ENCODE measurements at places on chromosomes 4 and X.
A peak's percentile ranks its signal among the peaks of the same experiment; 100 is the strongest.

GRCh38 chr4:26161030-26161824, 159.6 kb upstream of the RBPJ start:
- no peak overlapping the region for H3K4me3 ChIP-seq
- peaks cover 9% of the 10 kb centered on the region for H3K27me3 ChIP-seq
- H3K36me3 ChIP-seq = no peaks in the 10 kb centered on the region
- no peak for DNase-seq

DNA sequence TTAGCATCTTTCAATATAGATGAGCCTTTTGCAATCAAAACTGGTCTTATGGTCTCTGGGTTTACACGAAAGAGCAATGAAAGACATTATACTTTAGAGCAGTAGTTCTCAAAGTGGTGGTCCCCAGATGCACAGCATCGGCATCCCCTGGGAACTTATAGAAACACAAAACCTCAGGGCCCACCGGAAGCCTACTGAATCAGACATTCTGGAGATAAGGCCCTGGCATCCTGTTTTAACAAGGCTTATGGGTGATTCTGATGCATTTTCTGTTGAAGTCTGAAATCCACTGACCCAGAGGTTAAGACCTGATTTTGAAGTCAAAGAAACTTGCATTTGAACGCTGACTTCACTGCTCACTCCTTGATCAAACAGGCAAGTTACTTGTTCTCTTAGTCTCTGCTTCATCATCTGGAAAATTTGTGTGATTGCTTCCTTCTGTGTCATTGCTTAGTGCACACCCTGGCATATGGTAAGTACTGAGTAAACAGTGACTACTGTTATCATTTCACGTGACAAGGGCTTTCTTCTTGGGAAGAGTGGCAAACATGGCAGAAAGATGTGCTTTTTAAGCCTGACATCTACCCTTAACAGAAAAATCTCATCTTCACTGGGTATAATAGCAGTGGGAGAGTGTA, 14.5 kb downstream of the CHRNA9 start:
- H3K27ac ChIP-seq = peak overlapping the region; percentile 40
- no peaks in the 10 kb centered on the region for H3K4me1 ChIP-seq

DNA sequence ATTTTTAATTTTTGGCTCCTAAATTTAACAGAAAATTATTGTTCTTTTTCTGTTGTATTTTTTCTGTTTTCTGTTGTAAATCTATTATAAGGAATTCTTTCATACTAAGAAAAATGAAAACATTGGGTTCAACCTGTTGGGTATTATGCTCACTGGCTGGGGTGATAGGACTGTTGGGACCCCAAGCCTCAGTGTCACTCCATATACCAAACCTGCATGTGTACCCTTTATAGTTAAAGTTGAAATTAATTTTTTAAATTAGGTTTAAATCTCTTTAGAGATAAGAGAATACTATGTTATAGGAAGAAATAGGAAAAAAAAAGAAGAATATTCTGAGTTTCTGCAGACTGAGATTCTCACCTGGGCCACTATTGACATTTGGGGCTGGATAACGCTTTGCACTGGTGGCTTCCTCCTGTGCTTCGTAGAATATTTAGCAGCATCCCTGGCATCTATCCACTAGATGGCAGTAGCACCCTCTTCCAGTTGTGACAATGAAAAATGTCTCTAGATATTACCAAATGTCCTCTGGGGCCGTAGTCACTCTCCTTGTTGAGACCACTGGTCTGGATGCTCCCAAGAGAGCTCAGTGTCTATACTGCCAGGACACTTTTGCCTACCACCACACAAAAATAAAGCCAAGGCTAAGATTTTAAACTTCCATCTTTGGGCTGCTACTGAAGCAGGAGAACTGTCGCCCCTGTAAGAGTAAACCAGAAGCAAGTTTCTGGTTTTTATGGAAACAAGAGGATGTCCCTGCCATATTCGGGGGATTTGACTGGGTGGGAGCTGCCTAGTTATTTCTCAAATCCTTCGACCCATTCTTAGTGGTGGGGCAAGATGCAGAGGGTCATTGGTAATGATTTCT, 22.4 kb upstream of the CLTRN start:
- peak; percentile 64 for DNase-seq
- H3K27ac ChIP-seq = no peak overlapping the region
- H3K4me1 ChIP-seq = no peaks in the 10 kb centered on the region
- no peak overlapping the region for H3K4me3 ChIP-seq
- peaks cover 22% of the 10 kb centered on the region for H3K36me3 ChIP-seq
- H3K27me3 ChIP-seq = peaks cover 10% of the 10 kb centered on the region

DNA sequence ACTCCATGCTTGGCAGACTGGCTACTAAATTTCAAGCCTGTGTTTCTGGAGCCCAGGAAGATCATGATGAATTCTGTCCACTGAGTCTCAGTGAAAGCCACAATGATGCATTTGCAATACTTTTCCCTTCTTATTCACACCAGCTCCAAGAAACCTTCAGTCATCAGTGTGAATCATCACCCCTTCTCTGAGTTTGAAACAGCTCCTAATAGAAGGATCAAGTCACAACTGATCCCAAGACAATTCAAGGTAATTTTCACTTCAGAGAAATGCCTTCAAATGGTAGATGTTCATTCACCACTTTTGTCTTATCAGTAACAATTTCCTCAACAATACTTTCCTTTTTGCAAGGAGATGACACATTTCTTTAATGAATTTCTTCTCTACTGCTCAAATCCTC, 257.4 kb downstream of the NLGN4X start:
- H3K4me3 ChIP-seq = no peak overlapping the region
- DNase-seq = no peak
- peaks cover 3% of the 10 kb centered on the region for H3K27me3 ChIP-seq

DNA sequence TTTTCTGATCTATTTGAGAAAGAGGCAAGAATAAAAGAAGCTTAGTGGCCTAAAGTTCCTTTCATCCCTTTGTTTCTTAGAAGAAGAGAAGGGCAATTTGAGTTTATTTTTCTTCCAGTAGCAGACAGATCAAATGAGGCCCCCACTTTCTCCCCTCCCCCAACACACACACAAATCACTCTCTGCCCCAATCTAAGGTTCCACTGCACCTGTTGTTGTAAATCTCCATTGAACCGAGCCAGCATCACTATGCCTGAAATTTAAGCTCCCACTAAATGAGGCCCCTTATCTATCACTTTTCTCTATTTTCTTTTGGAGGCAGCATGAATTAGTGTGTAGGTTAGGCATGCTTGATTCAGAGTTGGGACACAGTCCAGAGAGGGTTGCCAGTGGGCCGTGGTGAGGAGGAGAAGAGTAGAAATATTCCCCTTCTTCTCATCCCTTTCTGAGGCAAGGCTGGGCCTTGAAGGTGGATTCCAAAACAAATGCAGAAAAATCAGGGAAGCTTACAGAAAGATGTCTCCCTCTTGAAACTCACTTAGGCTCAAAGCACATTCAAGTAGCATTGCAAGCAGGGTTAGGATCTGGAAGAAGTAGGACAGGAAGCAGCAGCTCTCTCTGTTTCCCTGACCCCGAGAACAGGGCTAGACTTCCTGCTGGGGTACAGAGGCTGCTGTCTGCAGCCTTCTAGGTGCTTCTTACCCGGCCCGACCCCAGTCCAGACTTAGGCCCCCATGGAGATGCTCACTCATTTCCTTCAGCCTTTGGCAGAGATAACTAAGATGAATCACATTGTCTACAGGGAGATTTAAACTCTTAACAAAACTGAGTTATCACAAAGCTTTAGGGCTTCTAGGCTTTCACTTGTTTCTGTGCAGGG, 70.7 kb downstream of the RASL11B start:
- H3K4me1 ChIP-seq = peaks cover 69% of the 10 kb centered on the region
- H3K27me3 ChIP-seq = no peaks in the 10 kb centered on the region
- H3K27ac ChIP-seq = peak overlapping the region; percentile 92
- H3K36me3 ChIP-seq = peaks cover 29% of the 10 kb centered on the region
- H3K4me3 ChIP-seq = peak overlapping the region; percentile 53

GRCh38 chrX:136627409-136627808, 20.5 kb upstream of the CD40LG start:
- no peak for DNase-seq
- peaks cover 5% of the 10 kb centered on the region for H3K27me3 ChIP-seq
- H3K27ac ChIP-seq = no peak overlapping the region
- no peak overlapping the region for H3K4me3 ChIP-seq
- no peaks in the 10 kb centered on the region for H3K4me1 ChIP-seq
- H3K36me3 ChIP-seq = no peaks in the 10 kb centered on the region

DNA sequence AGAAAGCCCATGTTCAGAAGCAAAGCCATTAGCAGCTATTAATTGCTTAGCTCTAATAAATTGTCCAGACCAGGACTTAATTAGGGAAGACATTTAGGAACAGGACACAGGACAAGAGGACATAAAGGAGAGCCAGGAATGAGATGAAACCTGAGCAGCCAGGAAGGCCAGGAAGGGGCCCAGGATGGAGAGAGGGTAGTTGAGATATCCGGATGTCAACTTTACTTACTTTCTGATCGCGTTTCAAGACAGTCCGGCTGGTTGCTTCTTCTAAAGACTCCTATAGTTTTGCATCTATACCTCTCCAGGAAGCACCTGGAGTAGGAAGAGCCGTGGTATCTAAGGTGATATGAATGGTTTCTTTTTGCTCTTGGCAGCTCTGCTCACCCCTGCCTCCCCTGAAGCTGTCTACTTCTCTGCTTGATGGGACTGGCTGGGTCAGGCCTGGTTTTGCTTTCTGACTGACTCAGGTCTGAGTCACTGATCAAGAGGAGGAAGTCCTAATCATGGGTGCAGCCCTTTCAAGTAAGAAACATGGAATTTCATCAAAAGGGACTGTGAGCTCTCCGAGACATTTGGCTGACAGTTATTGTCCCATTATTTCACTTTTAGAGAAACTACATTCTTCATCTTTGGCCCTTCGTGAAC, 733.3 kb downstream of the RPA4 start:
- no peaks in the 10 kb centered on the region for H3K36me3 ChIP-seq
- peaks cover 12% of the 10 kb centered on the region for H3K4me1 ChIP-seq
- H3K27me3 ChIP-seq = no peaks in the 10 kb centered on the region
- H3K4me3 ChIP-seq = no peak overlapping the region

DNA sequence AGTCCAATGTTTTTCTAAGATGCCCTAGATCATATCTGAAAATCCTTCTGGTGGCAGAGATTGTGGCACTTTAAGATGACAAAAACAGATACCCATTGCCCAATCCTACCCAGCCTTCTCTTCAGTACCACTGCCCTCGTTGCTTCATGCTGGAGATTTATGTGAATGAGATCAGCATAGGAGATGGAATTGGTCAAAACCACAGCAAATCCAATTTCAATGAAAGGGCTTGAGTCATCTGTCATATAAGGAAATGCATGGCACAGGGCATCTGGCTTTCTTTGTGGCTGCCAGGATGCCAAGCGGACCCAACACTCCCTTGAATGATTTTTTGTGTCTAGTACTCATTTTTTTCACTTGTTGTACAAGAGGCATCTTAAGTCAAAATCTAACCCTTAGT, 16.8 kb downstream of the AFF2 start:
- no peak for DNase-seq
- H3K27me3 ChIP-seq = no peaks in the 10 kb centered on the region
- H3K36me3 ChIP-seq = no peaks in the 10 kb centered on the region
- peaks cover 50% of the 10 kb centered on the region for H3K4me1 ChIP-seq

GRCh38 chrX:12366440-12366839, 228.2 kb downstream of the FRMPD4 start:
- H3K4me3 ChIP-seq = no peak overlapping the region
- peaks cover 3% of the 10 kb centered on the region for H3K27me3 ChIP-seq

- H3K27ac ChIP-seq = no peak overlapping the region
- DNase-seq = no peak
- no peaks in the 10 kb centered on the region for H3K27me3 ChIP-seq
- H3K4me3 ChIP-seq = no peak overlapping the region
Measured at GRCh38 chr4:874056-874455, 48.1 kb upstream of the CPLX1 start.

DNA sequence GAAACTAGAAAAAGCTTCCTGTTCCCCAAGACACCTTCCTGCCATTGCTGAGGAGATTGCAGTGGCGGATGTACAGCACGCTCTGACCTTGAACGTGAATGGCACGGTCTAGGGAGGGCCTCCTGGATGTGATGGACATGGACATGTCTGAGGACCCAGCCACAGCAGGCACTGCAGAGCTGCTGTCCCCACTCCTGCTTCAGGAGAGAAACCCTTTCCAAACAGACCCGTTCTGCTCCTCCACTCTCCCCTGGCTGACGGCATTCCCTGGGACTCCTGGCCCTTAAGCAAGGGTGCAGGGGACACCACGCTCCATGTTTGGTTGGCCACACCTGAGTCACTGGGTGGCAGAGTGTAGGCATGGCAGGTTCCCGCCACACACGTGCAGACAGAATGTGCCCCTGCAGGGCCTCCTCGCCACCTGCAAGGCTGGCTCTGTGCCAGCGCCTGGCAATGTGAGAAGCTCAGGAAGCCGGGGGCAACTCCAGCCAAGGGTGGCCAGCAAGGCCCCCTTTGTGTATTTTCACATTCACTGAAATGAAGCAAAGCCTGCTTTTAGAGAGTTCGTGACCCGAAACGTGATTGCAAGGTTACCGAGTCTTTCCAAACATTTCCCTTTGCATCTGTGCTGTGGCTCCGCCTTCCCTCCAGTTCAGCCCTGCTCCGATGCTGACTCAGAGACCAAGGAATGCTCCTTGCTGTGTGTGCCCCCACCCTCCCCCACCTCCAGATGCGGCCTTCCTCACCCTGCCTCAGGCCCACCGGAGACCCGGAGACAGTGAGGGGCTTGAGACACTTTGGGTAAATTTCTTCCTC, 46.1 kb downstream of the HTRA3 start:
- peak overlapping the region; percentile 11 for H3K4me3 ChIP-seq
- H3K27me3 ChIP-seq = peaks cover 17% of the 10 kb centered on the region
- H3K27ac ChIP-seq = no peak overlapping the region
- H3K4me1 ChIP-seq = peaks cover 24% of the 10 kb centered on the region

DNA sequence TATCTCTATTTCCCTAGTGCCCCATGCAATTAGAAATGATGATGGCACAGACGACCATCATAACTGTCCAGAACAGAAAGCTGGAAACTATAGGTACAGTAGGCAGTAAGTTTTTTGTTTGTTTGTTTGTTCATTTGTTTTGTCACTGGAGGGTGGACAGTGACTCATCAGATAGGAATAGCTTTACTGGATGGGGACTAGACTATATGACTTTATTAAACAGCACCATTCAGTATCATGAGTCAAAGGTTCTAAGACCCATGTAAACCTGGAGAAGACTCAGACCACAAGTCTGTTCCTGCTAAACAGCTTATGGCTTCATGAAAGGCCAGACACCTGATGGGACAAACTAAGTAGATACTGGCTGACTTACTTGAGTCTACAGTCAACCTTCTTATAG, 38.4 kb downstream of the PLAC1 start:
- no peak overlapping the region for H3K4me3 ChIP-seq
- peaks cover 4% of the 10 kb centered on the region for H3K27me3 ChIP-seq
- no peak overlapping the region for H3K27ac ChIP-seq
- no peaks in the 10 kb centered on the region for H3K36me3 ChIP-seq

GRCh38 chrX:38626296-38626695, 65.0 kb downstream of the TSPAN7 start:
- H3K27ac ChIP-seq = no peak overlapping the region
- no peaks in the 10 kb centered on the region for H3K36me3 ChIP-seq
- peaks cover 3% of the 10 kb centered on the region for H3K27me3 ChIP-seq
- H3K4me3 ChIP-seq = no peak overlapping the region
- no peak for DNase-seq

GRCh38 chr4:178799204-178799603, 1357.0 kb upstream of the AGA start:
- peak overlapping the region; percentile 0 for H3K4me3 ChIP-seq
- peaks cover 19% of the 10 kb centered on the region for H3K4me1 ChIP-seq
- DNase-seq = no peak
- peak overlapping the region; percentile 24 for H3K27ac ChIP-seq

Data from nephron progenitor cell (in vitro differentiated cells).